Posterior cingulate gyrus (tissue), 11 donors: ENCODE measurements at places on chromosomes 3 and 15.

DNA sequence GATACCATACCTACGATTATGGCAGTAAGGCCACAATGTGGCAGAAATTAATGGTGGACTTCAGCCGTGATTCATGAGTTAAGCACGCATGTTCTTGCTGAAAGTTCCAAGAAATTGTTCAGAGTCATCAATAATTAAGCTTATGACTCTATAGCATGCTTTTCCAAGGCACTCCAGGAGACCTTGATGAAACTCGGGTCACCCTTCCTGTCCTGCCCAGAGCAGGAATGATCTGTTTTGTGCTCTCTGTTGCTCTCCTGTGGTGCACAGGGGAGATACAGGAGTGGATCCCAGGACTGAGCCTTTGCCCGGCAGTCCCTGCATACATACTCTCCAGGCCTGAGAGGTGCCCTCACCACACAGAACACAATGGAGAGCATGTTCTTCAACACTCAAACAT lies 141.6 kb upstream of the SLC2A2 start:
- no peak for DNase-seq

GRCh38 chr3:129001101-129001805 lies at the start of gene EFCC1:
Gene EFCC1 (plus strand): TSS chr3:129001304. CDS start chr3:129001629, 325 bp downstream.
- no peak for DNase-seq

GRCh38 chr3:139716908-139717485 lies 39.2 kb upstream of the NMNAT3 start:
- DNase-seq: no peak

DNA sequence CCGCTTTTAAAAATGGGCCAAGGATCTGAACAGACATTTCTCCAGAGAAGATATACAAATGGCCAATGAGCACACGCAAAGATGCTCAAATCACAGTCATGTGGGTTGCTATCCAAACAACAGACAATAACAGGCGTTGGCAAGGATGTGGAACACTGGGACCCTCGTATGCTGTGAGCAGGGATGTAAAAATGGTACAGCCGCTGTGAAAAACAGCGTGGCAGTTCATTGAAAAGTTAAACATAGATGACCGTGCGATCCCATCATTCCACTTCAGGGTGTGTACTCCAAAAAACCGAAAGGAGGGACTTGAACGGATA lies 6.7 kb upstream of the LRRC15 start:
- DNase-seq: no peak

DNA sequence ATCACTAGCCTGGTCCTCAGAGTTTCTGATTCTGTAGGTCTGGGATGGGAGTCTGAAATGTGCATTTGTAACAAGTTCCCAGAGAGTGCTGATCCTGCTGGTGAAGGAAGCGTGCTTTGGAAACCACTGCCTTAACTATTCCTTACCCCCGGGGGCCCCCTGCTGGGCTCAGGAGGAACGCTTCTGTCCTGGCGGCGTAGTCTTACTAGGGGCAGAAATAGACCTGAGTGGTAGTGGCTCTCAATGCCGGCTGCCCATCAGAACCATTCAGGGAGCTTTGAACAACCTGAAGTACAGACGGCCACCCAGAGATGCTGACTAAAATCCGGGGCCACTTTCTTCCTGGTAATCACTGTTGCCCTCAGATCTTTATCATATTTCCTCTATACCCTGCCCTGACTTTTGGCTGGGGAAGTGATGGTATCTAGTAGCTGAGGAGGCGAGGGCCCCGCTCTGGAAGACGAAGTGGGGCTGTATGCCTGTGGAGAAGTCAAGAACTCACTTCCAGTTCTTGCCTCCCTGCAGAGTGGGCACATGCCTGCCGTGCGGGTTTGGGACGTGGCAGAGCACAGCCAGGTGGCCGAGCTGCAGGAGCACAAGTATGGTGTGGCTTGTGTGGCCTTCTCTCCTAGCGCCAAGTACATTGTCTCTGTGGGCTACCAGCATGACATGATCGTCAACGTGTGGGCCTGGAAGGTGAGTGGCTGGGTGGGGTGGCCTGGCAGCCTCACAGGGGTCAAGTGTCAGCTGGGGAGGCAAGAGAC lies 16.3 kb upstream of the JMJD7 start:
- DNase-seq: peak; percentile 92

DNA sequence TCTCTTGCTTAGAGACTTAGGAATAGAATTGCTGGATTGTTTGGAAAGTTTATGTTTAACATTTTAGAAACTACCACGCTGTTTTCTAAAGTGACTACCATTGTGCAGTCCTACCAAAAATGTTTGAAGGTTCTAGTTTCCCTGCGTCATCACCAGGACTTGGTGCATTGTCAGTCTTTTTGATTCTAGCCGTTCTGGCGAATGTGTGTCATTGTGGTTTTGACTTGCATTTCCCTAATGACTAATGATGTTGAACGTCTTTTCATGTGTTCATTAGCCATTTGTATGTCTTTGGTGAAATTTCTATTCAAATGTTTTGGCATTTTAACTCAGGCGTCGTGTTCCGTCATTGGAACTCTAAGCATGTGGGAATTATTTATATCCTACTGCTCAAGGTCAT lies 58.0 kb downstream of the CHD2 start:
- no peak for DNase-seq
